ENCODE measurements at places on chromosomes 1 and 21.

- no peak for ATAC-seq
Measured at GRCh38 chr1:31595836-31596736, 19.8 kb downstream of the TINAGL1 start.

DNA sequence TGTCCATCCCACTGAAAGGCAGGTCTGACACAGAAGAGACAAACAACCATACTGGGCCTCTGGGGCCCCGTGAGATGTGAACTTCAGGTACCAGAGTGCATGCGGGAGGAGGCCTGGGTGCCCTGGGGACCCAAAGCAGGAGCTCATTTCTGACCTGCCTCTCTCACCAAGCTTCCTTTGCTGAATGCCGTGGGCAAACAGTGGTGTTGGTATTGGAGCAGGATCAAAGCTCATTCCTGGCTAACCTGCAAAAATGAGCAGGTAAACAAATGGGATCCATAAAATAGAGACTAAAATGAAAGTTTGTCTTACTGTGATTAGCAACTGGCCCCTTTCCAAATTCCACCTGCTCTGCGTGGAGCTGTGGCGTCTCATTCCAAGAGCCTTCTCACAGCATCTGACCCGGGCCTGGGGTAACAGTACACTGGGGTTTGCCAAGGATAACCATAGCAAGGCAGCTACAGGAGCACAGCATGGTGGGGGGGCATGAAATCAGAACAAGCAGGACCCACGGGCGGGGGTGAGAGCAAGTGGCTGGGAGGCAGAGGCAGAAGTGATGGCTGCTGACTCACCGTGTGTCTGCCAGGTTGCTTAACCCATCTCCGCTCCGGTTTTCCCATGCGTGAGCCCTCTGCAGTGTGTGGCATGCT is 103.6 kb downstream of the KIF26B start:
- ATAC-seq, result no peak

DNA sequence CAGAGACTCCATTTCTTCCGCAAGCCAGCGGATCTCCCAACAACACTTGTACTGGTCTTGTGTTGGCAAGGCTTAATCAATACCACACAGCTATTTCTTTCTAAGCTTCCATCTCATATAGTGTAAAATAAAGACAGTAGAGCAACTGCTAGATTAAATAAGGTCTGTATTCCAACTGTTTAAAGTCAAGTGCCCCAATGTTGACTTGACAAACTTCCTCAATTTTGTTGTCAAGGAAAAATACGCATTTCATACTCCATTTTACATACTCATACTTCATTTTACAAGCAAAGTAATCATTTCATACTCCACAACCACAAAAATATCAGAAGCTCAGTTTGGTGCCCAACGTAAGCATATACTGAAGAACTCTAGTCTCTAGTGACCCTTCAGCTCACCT is 143.0 kb downstream of the RERE start:
- no peak for ATAC-seq

DNA sequence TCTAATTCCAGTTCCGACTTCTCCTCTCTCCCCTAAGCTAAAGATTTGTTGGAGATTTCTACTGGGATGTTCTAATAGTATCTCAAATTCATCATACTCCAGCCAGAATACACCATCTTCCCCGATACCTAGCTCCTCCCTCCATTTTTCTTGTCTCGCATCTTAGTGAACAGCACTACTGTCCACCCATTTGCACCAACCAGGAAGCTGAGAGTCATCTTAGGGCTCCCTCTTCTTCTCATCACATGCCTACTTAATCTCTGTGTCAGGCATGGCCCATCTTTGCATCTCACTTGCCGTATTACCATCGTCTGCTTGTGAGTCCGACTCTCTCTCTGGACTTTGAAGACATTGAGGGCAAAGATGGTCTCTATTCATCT is 3.5 kb upstream of the TRIM63 start:
- ATAC-seq, result no peak

GRCh38 chr1:82044111-82044510 is 243.4 kb downstream of the ADGRL2 start:
- ATAC-seq, result no peak
